ENCODE measurements at places on chromosomes 5 and 9.

- no peak for DNase-seq
Observed at GRCh38 chr9:29691758-29692407, 2118.6 kb upstream of the C9orf72 start.

GRCh38 chr9:92276331-92277032 is 17.0 kb downstream of the IARS1 start:
- DNase-seq = no peak

- DNase-seq = no peak
Observed at GRCh38 chr5:66671305-66671704, 75.1 kb downstream of the MAST4 start.

GRCh38 chr9:35649431-35650340 is 1.0 kb downstream of the SIT1 start:
- peak; percentile 45 for DNase-seq

- DNase-seq = no peak
Observed at GRCh38 chr5:5025774-5026408, 114.2 kb upstream of the ADAMTS16 start.

DNA sequence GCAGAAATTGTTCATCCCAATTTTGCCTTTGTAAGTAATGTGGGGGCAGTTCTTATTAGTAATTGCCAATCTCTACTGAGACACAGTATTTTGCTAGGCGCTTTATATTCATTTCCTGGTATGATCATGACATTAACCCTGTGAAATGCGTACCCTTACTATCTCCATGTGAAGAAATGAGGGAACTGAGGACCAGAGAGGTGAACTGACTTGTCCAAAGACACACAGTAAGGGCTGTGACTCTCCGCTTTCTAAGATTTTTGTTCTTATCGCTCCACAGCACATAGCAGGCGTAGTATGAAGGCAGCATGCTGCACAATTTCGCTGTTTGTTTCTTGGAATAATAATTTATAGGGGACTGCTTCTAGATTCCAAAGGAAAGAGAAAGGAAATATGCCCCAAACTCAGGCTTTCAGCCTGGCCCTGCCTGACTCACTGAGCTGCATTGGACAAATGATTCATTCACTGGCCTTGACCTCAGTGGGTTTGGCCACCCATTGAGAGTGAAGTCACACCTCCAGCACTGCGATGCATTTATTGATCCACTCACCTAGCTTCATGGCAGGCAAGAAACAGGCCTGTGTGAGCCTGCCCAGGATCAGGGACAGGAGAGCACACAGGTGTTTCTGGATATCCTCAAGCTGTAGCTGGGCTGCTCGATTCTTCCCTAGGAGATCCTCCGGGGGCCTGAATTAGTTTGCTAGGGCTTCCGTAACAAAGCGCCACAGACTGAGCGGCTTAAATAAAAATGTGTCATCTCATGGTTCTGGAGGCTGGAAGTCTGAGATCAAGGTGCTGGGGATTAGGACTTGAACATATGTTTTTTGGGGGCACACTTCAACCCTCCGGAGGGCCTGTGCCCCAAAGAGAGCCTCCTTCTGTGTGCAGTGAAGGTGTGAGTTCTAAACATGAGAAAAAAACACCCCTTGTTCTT is 7.2 kb upstream of the DUSP1 start:
- no peak for DNase-seq

DNA sequence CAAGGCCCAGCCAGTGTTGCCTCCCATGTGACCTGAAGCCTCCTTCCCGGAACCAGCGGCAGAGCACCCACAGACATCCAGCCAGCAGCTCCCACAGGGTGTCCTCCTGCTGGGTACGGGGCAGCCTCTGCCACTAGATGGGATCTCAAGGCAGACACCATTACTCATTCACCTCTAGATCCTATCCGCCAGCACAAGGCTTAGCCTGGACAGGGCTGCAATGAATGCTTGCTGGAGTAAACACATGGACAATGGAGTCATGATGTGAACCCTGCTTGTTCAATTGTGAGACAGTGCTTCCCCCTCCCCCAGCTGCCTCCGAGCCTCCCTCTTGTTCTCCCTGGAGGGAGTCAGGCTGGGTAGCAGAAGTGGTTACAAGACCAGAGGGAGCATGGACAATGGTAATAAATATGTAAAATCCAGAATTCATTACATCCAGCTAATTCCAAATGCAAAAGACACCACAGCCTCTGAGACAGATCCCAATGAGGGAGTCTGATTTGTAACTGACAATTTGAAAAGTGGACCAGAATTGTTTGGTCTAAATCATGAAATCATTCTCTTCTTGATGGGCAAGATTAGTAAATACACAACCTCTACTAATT is 132.0 kb downstream of the CRB2 start:
- DNase-seq = no peak

GRCh38 chr9:109190151-109190550 is 23.1 kb upstream of the FRRS1L start:
- no peak for DNase-seq

GRCh38 chr5:102547141-102548035 is 48.6 kb upstream of the SLCO6A1 start:
- DNase-seq = no peak

DNA sequence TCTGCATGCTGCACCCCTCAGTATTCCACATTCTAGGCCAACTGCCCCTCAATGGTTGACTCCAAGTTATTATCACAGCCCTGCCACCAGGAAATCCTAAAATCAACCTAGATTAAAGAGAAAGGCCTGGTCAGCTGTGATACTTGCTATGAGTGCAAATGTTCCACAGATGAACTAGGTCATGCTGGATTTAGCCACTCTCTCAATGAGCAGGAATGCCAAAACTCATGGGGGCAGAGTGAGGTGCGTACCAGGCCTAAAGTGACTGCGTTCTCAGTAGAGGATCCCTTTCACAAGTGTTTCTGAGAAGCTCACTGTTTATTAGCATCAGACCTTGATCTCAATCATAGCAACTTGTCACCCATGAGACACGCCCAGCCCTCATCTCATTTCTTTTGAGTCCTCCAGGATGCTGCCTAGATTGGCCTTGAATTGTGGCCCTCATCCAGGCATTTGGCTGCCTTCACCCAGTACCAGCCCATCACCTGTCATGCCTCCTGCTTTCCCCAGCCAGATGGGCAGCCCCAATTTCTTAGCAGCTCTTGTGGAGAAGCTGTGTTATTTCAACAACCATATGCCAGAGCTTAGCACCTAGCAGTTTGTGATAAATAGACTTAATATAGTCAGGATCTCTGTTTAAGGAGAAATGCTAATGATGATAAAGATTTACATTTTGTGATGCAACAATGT is 383.9 kb downstream of the CTNND2 start:
- no peak for DNase-seq

DNA sequence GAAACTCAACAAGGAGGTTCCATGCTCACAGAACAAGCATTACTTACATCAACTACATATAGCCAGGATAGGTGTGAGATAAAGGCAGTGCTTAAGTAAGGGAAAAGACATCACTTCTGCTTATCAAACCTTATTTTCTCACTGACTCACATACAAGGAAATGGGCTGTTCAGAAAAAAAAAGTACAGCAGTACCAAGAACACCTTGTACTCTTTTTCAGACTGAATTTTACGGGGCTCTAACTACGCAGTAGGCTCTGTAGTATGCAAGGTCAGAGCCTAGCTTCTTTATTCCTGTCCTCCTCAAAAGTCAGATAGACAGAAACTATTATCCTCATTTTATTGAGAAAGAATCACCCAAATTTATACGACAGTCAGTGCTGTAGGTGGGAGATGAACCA is 5.8 kb downstream of the PSMB7 start:
- DNase-seq = no peak

DNA sequence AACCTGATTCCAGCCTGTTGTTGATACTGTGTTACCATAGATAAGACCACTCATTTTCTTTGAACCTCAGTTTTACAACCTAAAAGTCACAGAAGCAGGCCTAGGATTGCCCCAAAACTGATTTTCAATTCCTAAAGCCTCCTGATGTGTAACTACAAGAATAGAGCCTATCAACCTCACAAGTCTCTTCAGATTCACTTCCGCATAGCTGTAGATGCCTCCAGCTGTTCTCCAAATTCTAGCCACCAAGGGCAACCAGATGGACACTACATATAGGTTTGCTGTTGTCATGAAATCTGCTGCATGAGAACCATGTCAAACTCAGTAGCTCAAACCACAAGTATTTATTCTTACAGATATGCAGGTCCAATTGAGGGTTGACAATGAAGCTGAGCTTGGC is 143.5 kb downstream of the SPATA31D1 start:
- no peak for DNase-seq

DNA sequence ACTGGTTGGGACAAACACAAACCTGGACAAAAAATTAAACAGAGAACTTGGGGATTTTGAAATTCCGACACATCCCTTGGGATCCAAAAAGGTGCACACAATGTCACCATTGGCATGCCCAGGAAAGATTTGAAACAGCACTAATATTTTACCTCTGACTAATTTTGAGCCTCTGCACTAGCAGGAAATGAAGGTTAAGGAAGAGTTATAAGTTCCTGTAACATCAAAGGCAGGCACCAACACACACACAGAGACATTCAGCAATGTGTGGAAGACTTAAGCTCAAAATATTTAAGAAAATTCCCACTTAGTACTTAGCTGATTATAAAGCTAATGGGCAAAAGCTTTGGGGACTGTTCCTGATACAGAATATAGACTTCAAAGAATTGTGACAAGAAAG is 247.0 kb downstream of the CDH9 start:
- no peak for DNase-seq

GRCh38 chr5:154157483-154158378 is 32.8 kb upstream of the GALNT10 start:
- DNase-seq = no peak

DNA sequence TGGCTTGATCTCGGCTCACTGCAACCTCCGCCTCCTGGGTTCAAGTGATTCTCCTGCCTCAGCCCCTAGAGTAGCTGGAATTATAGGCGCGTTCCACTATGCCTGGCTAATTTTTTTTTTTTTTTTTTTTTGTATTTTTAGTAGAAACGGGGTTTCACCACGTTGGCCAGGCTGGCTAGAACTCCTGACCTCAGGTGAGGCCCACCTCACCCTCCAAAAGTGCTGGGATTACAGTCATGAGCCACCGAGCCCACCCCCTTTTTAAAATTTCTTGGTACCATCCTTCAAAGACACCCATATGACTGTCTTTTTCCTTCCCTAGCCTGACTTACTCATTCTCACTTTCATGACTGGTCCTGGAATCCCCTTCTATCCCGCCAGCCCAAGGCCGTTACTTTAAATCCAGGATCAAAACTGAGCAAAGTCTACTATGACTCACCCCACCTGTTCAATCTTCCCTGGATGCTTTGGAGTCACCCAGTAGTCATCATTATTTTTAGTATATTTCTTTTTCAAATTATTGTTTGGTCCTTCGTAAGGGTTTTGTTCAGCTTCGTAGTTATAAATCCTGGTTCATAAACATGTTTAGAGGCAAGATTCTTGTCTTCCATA is 1.2 kb upstream of the TBCA start:
- no peak for DNase-seq

GRCh38 chr5:151531581-151531980 is 59.5 kb downstream of the FAT2 start:
- no peak for DNase-seq

DNA sequence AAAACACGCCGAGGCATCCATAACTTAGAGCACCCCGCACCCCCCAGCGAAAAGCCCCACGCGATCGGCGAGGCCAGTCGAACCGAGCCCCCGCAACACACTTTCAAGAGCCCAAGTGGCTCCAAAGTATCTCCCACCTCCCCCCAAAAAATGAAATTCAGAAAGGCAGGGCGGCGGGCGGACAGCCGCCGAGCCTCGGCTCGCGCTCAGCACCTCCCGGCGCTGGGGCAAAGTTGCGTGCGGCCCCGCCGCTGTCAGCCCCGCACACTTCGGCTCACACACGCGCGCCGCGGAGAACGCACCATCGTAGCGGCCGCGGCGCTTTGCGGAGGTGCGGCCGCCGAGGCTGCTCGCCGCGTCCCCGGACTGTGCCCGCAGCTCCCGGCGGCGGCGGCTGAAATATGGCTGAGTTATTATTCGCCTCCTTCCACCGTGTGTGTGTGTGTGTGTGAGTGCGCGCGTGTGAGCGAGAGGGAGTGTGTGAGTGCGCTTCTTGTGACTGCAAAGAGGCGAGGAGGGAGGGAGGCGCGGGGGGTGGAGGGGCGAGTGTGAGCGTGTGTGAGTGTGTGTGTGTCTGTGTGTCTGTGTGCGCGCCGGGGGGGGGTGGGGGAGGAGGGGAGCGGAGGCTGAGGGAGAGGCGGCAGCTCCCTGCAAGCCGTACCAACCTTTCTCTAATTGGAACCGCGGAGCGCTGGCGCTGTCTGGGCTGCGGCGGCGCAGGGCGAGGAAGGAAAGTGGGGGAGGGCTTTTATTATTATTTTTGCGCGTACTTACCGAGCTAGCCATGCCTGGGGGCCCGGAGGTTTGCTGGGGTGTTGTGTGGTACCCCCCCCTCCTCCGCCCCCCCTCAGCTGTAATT is 599 bp downstream of the MLLT3 start:
- peak; percentile 72 for DNase-seq

GRCh38 chr5:50744776-50745175 is 78.3 kb downstream of the PARP8 start:
- DNase-seq = no peak

- peak; percentile 74 for DNase-seq
Observed at GRCh38 chr9:133992780-133993634, 883 bp upstream of the VAV2 start.

GRCh38 chr9:72023596-72023995 is 36.8 kb downstream of the C9orf57 start:
- no peak for DNase-seq

DNA sequence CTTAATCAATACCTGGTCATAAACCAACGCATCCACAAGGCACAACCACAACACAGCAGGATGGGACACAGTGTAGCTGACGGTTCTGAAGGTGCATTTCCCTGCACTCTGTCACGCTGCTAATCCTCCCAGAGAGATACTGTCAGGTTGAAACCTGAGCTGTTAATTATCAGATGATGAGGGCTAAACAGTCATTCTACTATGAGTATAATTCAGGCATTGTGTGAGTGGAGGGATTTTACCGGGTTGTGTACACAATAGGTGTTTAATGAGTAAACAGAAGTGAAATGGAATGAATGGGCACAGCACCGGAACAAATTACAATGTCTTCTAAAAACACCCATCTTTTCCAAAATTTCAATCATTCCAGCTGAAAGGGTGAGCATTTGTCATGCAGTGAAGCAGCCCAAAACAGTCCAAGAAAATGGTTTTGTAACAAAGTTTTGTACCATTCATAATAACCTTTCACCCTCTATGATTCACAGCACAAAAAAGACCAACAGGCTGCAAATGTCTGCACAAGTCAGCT is 71.5 kb downstream of the ABCA1 start:
- no peak for DNase-seq

DNA sequence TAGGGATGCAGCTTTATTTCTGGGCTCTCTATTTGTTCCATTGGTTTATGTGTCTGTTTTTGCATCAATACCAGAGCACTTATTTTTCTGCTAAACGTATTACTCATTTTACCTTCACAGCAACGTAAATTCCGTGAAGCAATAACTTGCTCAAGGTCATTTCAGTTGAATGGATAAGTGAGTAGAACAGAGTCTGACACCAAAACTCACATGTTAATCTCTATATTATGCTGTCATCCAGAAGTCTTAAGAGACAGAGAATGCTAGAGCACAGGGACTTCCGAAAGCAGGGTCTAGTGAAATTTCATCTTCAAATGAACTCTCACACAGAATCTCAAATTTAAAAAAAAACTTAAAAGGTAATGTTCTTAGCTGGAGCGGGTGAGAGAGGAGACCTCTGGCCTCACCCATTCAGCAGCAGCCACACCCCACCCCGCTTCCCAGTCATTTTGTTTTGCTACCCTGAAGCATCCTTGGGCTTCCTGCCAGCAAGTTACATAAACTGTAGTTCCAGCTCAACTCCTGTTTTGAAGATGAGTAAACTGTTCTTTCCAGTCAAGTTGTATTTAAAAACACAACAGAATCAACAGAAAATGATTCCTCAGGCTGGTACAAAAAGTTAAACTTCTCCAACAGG is 69.3 kb downstream of the TRIM36 start:
- DNase-seq = no peak

Data from activated T-cell treated with anti-CD3 and anti-CD28 coated beads for 1 hour (primary cell).